ENCODE measurements at places on chromosomes 16 and 17. TPM values are rescaled to one million over a fixed set of nuclear protein-coding genes. Genes with fewer than 3 reads are reported as not detected.
A peak's percentile ranks its signal among the peaks of the same experiment; 100 is the strongest.

DNA sequence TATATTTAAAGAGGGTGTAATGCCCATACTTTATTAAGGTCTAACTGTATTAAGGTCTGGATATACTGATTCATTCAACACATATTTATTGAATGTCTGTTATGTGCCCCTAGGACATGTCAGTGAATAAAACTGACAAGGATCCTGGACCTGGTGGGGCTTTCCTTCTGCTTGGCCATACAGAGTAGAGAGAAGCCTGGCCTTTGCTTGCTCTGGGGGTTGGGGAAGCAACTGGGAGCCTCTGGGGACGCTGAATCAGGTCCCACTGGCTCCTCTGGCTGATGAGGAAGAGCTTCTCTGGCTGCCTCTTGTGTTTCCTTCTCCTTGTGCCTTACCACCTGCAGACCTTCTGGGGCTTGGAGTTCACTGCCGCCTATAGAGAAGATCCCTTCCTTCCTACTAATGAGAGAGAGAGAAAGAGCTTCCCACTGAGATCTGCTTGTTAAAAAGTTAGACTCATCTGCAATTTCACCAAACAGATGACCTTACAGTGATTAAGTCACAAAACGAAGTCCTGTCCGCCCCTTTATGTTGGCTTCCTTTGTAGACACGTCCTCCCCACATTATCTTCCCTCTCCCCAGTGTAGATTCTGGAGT is 49.7 kb downstream of the MSI2 start:
- no peaks in the 10 kb centered on the region for H3K36me3 ChIP-seq
- DNase-seq = peak; percentile 32
- no peak overlapping the region for H3K27ac ChIP-seq
- no peaks in the 10 kb centered on the region for H3K27me3 ChIP-seq
- no peaks in the 10 kb centered on the region for H3K4me1 ChIP-seq

- H3K27ac ChIP-seq = no peak overlapping the region
- H3K4me3 ChIP-seq = no peak overlapping the region
- H3K4me1 ChIP-seq = no peaks in the 10 kb centered on the region
- H3K27me3 ChIP-seq = no peaks in the 10 kb centered on the region
- DNase-seq = no peak
Measured at GRCh38 chr17:72916991-72917390, 175.5 kb downstream of the SLC39A11 start.

- no peak overlapping the region for H3K4me3 ChIP-seq
- no peaks in the 10 kb centered on the region for H3K4me1 ChIP-seq
- H3K27me3 ChIP-seq = no peaks in the 10 kb centered on the region
- no peak overlapping the region for H3K27ac ChIP-seq
- no peak for DNase-seq
Measured at GRCh38 chr16:87747626-87748414, 18.0 kb downstream of the KLHDC4 start.

TVP23A gene
- not detected for total RNA-seq

CLDN9 gene
- not detected for total RNA-seq

HCRT gene
- not detected for total RNA-seq
